ENCODE measurements at places on chromosomes 6 and 20.

GRCh38 chr6:33451606-33452005 is 2.8 kb upstream of the ZBTB9 start:
- DNase-seq, result no peak

DNA sequence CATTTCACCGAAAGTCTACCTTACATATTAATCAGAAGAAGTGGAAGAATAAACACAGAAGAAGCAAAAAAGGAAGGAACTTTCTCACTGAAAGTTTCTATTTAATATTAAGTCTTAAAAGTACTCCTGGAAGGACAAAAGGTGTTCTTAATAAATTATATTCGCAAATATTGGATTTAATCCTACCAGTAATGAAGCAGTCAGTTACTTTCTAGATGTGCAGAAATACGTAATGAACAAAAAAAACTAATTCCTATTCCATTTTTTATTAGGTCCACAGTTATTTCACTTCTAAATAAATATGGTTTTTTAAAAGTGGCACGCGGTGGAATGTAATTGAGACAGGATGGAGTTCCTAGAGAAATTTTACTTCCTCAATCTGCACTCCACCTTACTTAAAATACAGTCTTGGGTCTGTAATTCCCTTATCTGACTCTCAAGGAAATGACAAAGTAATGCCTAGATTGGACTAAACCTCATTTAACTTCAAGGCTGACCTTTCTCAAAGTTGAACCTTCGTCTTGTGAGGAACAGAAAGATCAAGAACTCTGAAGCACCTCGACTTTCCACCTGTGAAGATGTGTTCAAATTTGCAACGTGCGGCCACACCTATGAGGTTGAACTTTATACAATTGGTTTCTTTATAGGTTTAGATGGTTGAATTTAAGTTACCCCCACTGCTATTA is 1.1 kb upstream of the TRAM2 start:
- no peak for DNase-seq

DNA sequence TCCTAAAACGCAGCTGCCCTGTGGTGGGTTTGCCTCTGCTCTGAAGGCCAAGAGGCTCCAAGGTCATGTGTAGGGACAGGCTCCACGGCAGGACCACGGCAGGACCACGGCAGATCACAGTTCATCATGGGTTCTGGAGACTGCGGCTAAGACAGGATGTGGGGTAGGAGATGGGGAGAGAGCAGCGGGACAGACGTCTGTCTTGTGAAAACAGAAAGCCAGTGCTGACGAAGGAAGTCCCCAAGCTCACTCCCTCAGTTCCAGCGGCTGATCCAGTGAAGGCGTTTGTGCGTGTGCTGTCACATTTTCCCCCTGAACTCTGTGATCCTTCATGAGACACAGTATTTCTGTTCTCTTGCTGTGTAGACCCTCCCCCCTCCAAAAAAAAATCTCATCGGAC is 67.9 kb upstream of the PTGIS start:
- DNase-seq, result no peak

GRCh38 chr6:70834520-70834919 is 122.3 kb downstream of the B3GAT2 start:
- DNase-seq, result peak; percentile 36

DNA sequence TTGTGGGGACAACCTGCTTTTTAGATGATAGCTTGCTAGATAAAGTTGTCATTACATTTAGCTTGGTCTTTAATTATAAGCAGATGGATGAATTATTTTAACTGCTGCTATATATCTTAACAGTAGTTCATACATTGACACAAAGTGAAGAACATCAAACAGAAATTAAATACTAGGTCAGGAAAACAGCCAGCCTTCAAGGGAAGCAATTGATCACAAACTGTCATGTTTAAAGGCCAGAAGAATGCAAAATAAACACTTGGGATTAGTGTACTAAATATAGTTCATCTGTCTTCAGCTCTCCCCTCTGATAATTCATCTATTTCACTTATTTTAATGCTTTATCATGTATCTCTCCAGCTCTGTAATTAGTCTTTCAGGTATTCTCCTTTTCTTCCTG is 225.1 kb upstream of the FERMT1 start:
- DNase-seq, result no peak

GRCh38 chr6:133245007-133245406 is 3.9 kb downstream of the EYA4 start:
- DNase-seq, result no peak

GRCh38 chr20:45283551-45284057 is 23.0 kb upstream of the RBPJL start:
- DNase-seq, result no peak

DNA sequence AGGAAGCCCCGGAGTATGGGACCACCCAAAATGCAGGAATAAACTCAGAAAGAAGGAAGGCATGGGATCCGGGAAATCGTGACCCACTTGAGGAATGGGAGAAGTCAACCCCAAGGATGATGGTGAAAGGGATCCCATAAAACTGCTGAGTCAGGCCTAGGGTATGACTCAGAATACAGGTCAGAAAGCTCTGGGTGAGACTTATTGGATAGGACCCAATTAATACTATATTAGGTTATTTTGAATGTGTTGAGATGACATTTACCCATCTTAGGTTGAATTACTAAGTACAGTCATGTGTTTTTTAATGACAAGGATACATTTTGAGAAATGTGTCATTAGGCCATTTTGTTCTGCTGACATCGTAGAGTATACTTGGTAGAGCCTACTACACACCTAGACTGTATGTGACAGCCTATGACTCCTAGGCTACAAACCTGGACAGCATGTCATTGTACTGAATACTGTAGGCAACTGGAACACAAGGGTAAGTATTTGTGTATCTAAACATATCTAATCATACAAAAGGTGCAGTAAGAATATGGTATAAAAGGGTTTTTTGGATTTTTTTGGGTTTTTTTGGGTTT is 17.1 kb upstream of the HIVEP1 start:
- DNase-seq, result no peak

- DNase-seq, result no peak
Measured at GRCh38 chr6:11298651-11299420, 66.4 kb upstream of the NEDD9 start.

GRCh38 chr6:25026723-25027122 is 91.0 kb upstream of the RIPOR2 start:
- no peak for DNase-seq

DNA sequence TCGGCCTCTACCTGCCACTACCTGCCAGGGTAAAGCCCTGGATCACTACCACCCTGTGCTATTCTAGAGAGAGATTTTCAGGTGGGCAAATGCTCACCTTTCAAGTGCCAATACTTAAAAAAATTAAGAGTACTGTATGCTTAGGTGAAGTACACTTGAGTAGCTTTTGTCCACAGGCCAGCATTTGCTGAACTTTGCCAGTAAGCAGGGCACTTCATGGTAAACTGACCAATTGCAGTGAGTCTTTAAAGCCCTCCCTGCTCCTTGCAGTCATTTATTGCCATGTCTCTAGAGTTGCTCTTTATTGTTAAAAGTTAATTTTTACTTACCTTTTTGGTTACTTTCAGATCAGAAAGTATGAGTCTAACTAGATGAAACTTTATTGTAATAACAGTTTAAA is 58.5 kb downstream of the PLAGL1 start:
- no peak for DNase-seq

DNA sequence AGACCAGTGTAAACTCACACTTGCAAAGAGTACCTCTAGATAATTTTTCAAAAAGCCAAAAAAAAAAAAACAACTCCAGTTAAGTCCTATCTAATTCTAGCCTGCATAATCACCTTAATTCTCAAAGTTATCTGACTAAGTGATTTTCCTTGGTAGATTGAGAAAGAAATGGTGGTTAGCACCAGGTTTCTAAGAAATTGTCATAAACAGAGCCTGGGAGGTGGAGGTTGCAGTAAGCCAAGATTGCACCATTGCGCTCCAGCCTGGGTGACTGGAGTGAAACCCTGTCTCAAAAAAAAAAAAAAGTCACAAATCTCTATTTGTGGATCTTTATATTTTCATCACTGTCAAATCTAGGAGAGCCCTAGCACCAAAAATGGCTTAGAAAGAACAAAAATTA is 8.9 kb downstream of the FBXO5 start:
- no peak for DNase-seq

DNA sequence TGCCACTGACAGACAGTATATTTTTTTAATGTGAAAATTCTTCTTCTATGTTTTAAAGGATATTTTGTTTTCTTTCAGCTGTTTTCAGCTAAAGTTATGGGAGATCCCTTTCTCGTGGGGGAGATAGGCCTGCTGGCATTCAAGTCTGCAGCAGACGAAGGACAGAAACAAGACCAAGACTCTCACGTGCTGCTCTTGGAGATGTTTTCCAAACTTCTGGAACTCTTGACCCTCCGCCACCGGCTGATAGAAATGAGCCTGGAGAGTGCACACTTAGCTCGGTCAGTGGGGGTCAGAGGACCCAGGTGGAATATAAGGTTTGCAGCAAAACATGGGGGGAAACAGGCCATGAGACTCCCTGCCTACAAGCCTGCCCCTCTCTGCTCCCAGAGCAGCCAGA is 120.5 kb downstream of the CD164 start:
- DNase-seq, result no peak

GRCh38 chr6:150253489-150253888 is 110.6 kb downstream of the PPP1R14C start:
- DNase-seq, result no peak

DNA sequence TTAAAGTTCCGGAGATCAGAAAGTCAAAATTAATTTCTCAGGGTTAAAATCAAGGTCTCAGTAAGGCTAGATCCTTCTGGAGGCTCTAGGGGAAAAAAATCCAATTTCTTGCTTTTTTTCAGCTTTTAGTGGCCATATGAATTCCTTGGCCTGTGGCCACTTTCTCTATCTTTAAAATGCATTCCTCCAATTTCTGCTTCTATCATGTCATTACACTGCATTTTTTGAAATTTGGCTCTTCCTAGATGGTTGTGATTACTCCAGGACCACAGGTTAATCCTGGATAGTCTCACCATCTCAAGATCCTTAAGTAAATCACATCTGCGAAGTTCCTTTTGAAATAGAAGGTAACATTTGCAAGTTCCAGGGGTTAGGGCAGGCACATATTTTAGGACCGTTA is 1294.9 kb upstream of the CITED2 start:
- DNase-seq, result peak; percentile 57

DNA sequence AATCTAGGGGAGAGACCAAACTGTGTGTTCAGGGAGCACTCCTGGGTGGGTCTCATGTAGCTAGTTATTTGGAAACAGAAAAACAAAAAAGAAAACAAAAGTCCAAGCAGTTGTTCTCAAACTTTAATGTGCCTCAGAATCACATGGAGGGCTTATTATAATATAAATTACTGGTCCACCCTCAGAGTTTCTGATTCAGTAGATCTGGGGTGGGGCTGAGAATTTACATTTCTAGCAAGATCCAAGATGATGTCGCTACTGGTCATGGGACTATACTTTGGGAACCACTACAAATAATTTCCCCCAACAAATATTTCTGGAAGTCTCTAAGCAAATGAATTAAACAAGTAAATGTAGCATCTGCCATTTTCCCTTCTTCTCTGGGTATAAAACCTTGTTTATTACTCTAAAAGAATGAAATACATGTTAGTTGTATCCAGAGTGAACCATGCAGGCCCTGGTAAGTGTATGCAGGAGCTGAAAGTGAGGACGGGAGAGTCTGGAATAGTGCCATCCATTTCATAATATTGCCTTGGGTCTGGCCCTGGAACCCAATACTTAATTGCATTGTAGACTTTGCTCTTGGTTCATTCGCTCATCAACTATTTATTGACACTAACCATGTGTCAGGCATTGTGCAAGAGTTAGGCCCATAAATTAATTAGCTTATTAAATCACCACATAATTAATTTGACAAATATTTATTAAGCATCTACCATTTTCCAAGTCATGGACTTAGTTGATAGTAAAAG is 490.8 kb downstream of the EPM2A start:
- DNase-seq, result peak; percentile 14

- no peak for DNase-seq
Measured at GRCh38 chr6:18976091-18976490, 588.9 kb downstream of the RNF144B start.

DNA sequence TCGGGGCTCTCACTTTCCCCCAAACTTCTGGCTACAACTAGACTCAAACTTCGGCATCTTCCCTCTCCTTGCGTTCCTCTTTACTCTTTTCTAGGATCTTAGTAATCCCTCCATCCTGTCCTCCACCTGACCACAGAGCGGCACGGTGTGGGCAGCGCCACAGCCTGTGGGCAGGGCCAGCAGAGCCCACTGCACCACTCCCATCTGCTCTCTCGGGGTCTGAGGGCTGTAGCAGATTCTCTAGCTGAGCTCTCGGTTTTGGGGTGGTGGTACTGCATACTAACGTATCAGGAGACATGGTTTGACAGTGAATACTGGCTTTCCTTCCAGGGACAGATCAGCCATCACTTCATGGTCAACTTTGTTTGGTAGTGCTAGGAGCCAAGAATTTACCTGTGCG is 57.4 kb downstream of the EZR start:
- DNase-seq, result no peak

GRCh38 chr6:150373260-150373701 is 4.5 kb downstream of the IYD start:
- peak; percentile 88 for DNase-seq

DNA sequence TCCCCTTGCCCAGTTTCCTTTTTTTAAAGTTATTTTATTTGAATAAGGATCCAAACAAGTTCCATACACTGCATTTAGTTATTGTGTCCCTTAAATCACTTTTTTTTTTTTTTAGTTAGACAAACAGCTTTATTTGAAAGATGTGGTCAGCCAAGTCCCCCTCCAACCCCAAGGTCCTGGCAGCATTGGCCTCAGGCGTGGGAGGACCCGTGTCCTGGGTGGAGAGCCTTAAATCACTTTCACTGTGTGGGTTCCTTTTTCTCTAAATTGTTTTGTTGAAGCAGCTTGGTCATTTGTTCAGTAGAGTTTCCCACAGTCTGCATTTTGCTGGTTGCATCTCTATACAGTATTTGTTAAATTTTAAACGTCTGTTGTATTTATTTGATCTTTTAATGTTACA is 5.2 kb upstream of the TBCC start:
- no peak for DNase-seq

DNA sequence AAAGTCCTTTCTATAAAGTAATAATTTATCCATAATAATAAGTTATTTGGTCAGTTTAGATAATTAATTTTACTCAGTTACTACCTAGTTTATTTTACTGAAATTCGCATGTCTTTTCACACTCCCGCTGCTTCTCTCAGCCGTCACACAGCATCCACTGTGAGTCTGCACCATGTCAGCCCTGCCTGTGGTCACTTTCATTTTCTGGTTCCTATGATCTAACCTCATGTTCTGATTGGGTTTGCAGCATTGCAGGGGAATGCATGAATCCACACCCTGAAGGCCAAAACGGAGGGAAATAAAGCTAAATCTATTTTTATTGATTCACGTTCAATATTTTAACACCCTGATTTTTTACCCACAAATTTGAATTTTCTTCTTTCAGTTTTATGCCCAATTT is 47.4 kb downstream of the PDE10A start:
- peak; percentile 95 for DNase-seq
